Eye (tissue), 1 donor: ENCODE measurements at places on chromosomes 7 and 10.
A peak's percentile ranks its signal among the peaks of the same experiment; 100 is the strongest.

DNA sequence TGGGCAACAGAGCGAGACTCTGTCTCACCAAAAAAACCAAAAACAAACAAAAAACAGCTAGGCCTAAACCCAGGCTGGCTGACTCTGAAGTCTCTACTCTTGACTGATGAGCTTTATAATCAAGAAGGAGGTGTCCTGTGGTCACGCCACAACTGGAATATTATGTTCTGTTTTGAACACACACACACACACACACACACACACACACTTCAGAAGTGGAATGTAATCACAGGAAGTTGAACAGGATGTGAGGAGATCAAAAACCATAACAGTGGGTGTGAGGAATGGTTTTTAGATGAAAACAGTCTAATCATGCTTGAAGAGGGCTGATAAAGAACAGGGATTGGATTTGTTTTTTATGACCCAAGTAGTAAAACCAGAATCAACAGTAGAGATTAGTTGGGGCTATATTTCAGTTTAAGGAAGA, 51.1 kb upstream of the IL6 start:
- DNase-seq = no peak

GRCh38 chr10:103703941-103704919, 151.1 kb downstream of the SH3PXD2A start:
- DNase-seq = no peak

DNA sequence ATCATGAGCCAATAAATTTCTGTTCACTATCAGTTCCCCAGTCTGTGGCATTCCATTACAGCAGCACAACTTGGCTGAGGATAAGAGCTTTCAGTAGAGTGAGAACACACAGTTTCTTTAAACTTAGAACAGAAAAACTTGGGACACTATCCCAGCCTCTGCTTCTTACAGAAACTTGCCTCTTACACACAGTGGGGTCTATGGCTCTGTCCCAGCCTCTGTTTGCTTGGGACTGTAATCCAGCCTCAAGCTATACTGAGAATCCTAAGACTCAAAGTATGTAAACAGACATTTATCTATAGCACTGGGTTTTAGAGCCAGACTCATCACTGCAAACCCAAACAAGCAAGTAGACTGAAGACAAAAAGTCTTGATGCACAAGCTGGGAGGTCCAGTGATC, 355.8 kb upstream of the VSTM2A start:
- DNase-seq = no peak

GRCh38 chr10:103828587-103829197, 26.7 kb downstream of the SH3PXD2A start:
- DNase-seq = no peak

DNA sequence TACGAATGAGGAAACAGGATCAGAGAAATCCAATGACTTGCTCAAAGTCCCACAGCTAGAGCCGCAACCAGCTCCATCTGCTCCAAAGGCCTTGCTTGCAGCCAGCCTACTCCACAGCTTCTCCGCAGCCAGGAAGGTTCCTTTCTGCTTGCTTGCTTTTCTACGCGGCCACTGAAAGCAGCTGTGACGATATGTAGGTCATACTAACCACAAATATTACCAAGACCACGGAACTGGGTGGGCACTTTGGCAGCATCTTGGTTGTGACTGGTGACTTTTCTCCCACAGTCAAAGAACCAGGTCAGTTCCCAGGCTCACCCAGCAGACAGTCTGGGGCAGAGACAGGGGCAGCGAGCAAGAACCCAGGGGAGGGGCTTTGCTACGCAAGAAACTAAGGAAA, 86.4 kb downstream of the FAM53B start:
- peak; percentile 68 for DNase-seq

GRCh38 chr7:133233142-133233541, 19.7 kb upstream of the EXOC4 start:
- no peak for DNase-seq

- DNase-seq = peak; percentile 26
Observed at GRCh38 chr7:1855725-1856160, 185.7 kb downstream of the ELFN1 start.

GRCh38 chr10:43898592-43898991, 249.9 kb upstream of the ZNF32 start:
- DNase-seq = no peak

GRCh38 chr7:135328526-135328925, 94.9 kb downstream of the STRA8 start:
- no peak for DNase-seq

GRCh38 chr7:107818622-107819021, 15.6 kb upstream of the SLC26A3 start:
- no peak for DNase-seq

GRCh38 chr7:80781146-80781545, 137.7 kb downstream of the SEMA3C start:
- DNase-seq = no peak

DNA sequence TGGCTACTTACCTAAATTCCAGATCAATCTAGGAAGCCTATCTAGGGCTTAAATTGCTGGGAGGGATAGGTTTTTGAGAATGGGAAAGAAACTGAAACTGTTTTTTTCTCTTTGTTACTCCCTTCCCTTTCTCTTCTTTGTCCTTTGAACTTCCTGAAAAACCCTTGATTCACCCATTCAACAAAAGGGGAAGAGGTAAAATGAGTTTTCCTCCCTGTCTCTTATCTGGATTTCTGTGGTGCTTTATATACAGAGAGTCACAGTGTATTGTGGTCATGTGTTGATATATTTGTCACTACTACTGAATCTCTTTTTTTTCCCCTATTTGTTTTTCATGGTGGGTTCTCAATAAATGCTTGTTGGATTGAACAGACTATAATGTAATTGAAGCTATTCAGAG, 19.8 kb upstream of the NUP205 start:
- DNase-seq = no peak

DNA sequence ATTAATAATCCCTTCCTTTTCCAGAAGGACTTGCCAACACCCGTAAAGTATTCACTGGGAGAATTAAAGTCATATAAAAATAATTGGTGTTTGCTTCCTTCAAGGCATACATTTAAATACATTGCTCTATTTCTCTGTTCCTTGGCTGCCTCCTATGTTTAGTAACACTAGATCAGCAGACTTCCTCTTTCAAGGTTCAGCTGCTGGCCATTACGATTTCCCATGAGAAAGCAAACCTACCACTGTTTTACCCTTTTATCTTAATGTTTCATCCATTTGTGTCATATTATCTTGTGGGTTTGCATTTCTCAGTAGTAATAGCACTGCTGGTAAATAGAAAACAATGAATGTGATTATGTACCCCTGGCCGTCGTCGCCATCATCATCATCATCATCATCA, 313.8 kb upstream of the BMPER start:
- peak; percentile 22 for DNase-seq
